ENCODE measurements at places on chromosomes 11 and 22.

DNA sequence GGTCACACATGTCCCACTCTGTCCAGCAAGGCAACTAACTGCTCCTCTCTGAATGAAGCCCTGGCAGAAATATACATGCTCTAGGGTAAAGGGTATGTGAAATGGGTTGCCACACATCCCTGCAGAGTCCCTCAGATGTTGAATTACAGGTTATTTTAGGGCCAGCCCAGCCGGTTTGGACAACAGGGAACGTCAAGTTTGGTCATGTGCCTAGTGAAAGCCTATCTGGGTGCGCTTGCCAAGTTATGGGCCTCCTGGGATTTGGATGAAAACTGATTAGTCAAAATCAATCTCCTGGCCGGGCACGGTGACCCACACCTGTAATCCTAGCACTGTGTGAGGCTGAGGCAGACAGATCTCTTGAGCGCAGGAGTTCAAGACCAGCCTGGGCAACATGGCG lies 10.4 kb downstream of the AP1B1 start:
- DNase-seq = no peak

GRCh38 chr22:22914726-22915669 lies 27.4 kb downstream of the IGLL5 start:
- no peak for DNase-seq

DNA sequence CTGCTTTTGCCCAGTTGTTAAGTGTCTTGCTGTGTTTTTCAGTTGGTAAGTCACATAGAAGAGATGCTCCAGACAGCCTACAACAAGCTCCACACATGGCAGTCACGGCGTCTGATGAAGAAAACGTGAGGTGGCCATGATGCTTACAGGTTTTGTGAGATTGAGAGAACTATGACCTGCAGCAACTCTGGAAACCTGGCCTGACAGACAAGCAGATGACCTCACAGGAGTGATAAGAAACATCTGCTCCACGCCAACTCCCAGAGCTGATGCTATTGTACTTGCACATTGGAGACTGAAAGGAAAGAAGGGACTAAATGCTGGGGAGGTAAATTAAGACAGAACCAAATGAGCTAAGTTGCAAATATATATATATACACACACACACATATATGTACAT lies 28.6 kb upstream of the LDHA start:
- DNase-seq = no peak

DNA sequence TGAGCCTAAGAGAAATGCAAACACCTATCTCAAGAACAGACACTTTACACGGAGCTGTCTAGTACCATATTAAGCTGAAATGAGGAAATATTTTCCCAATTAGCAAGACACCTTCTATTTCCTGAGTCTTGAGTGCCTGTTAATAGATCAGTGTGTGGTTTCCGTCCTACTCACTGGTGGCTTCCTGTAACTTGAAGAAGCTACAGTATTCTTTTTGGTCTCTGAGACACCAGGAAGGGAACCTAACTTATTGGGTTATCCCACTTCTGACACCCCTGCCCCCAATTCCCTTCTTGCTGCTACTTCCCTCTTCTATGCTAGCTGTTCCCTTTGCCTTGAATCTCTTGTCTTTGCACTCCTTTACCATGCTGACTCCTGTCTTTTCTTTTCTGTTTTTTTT lies 92.7 kb downstream of the FDX1 start:
- no peak for DNase-seq

DNA sequence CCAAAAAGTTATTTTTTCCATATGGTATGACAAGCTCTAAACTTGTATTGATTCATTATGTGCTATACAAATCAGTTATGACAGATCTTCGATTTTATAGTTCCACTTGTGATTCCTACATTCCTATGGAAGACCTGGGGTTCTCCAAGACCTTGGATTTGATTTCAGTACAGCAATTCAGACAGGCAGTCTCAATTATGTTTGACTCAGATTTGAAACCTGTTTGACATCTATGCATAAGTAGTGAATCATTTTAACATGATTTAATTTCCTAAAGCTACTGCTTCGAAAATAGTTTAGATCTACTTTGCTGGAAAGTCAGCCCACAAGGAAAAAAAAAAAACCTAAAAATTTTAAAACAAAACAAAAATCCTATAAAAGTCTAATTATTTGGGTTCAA lies 820.4 kb downstream of the LUZP2 start:
- no peak for DNase-seq

GRCh38 chr11:103007521-103007920 lies 52.0 kb upstream of the MMP13 start:
- DNase-seq = no peak

DNA sequence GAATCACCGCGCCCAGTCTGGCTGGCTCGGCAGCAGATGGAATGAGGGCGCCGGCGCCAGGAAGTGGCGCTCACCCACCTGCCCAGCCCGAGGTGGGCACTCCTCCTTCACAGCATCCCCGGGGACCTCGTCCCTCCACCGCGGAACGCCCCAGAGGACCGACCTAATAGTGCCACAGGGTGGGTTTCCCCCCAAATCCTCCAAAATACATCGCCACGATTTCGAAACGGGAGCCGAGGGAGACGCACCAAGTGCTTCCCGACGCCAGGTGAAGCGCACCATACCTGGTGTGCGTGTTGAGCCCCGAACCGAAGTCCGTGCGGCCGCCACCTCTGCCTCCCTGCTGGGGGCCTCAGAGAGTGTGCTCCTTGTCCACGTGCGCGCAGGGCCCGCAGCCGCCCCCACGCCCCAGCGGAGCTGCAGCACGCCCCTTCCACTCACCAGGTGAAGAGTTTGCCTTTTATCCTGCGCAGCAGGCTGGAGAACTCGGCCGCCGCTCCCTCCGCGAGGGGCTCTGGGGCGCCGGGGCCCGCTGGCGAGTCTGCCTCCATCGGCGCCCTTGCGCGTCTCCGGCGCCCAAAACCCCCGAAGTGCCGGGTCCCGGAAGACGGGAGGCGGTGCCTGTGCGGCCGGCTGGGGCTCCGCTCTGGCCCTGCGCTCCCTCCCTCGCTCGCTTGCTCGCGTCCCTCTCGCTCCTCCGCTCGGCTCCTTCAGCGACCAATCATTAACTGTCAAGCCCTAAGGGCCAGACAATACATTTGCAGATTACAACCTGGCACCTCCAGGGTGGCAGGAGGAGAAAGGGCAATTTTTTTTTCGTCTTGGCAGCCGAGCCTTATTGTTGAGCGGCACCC lies at the start of gene SLC35F2:
TSS of gene SLC35F2 (minus strand) at position 571 of the 854 bp plus-strand sequence. CDS start at position 551, 20 bp downstream.
- DNase-seq = peak; percentile 71

DNA sequence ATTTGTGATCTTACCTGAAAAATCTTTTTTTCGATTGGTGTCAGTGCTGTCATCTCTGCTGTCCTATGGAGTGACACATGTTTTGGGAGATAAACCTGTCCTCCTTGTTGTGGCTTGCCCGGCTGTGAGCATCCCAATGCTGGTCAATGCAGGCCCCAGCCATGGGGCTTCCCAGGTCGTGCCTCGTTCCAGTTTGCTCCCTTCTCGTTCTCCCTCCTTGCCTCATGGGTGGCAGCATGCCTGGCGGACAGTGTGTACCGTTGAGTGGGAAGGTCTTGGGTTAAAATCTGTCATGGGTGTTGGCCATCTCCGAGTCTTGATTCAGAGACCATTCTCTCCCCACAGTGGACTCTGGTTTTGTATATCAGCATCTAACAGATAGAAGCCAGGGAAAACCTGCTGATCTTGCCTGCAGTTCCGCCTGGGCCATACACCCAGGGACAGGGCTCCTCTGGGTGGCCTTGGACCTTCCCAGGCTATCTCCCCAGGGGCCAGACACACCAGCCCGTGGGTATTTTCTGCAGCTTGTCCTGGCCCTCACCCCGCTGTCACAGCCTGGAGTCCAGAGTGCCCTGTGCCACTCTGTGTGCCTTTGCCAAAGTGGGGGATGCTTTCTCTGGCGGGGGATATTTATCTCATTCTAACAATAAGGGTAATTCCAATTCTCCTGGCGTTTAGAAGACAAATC lies 208.1 kb downstream of the TBC1D22A start:
- no peak for DNase-seq

DNA sequence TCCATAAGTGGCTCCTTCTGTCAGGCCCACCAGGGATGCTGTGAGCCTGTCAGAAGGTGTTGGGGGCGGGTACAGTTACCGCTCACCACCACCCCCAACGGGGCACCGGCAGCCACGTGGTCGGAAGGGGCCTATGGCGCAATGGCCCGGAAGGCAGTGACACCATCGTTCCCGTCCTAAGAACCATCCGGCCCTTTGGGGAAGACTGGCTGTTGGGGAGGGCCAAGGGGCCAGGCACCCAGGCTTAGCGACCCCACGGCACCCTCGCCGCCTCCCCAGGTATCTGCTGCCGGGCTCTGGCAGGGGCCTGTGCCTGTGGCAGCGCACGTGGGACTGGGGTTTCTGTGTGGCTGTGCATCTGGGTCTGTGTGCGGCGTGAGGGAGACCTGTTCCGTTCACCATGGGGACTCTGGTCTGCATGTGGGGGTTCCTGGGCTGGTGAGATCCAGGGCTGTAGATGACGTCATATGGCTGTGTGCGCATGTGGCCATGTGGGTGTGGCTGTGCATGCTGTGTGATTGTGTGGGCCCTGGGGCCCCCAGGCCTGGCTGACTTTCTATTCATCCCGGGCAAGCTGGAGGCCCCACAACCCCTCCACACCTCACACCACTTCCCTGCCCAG lies 717 bp downstream of the OSM start:
- DNase-seq = no peak

DNA sequence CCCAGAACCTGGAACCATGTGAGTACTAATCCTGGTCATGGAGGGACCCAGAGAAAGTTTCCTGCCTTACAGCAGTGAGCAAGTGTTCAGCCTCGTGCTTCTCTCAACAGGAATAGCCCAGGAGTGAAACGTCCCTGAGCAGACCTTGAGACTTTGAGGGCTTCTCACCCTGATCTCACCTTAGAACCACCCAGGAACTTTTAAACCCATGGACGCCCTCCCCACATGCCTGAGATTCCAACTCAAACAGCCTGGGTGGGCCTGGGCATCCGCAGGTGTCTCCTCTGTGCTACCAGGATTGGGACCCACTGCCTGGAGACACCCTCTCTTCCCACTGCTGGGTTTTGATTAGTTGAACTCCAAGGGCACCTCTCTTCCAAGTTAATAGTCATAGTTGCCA lies 297.2 kb downstream of the NTM start:
- DNase-seq = no peak

DNA sequence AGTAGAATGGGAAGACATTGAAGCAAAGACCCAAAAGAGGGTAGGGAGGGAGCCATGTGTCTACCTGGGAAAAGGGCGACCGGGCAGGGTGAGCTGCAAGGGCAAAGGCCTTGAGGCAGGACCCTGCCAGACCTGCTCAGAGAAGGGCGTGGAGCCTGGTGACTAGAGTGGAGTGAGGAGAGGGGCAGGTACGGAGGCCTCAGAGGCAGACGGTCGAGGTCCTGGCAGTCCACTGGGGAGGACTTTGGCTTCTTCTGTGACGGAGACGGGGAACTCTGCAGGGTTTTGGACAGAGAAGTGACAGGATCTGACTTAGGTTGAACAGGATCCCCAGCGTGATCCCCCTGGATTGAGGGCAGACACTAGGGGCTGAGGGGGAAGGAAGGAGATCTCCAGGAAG lies 12.9 kb downstream of the RIBC2 start:
- no peak for DNase-seq

GRCh38 chr11:91805293-91805692 lies 419.3 kb upstream of the FAT3 start:
- DNase-seq = no peak

DNA sequence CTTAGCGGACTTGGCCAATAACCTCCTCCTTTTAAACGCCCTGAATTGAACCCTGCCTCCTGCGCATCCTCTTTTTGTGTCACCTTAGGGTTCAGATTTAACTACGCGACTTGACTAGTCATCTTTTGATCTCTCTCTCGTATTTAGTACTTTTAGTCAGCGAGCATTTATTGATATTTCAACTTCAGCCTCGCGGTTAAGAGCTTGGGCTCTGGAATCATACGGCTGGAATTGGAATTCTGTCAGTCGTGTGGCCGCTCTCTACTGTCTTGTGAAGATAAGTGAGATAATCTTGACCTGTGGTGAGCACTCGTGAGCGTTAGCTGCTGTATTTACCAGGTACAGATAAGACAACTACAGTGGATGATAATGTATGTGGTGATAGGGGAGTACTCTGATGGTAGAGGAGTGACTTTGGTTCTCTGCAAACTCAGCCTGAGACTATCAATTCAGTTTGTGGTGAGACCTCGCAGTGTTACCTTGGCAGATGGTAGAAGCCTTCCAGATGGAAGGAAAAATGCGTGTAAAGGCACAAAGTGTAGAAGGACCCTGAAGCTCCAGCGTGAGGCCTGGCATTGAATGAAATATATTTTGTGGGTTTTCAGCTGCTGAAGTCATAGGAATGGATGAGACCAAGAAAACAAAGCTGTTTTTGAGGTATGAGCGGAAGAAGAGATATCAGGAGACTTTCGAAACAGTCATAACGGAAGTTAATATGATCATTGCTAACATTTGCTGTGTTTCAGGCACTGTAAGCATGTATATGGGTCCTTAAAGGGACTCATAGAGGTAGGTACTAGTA lies 682 bp downstream of the ATM start:
- no peak for DNase-seq

GRCh38 chr11:126327281-126328000 lies 23.6 kb downstream of the DCPS start:
- DNase-seq = no peak

GRCh38 chr11:94330789-94331188 lies 26.4 kb downstream of the IZUMO1R start:
- DNase-seq = no peak

DNA sequence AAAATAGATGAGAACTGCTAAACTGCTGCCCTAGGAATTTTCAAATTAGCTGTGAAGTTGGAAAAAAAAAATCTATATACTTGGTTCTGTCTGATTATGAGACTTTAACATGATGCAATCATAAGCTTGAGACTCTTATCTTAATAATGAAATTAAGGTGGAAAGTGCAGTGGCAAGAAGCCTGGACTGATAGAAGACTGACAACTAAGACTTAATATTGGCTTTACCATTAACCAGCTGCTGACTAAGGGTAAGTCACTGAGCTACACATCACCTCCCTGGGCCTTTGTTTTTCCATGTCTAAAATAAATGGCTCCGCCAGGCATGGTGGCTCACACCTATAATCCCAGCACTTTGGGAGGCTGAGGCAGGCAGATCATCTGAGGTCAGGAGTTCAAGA lies 56.9 kb downstream of the SLC35F2 start:
- DNase-seq = no peak

DNA sequence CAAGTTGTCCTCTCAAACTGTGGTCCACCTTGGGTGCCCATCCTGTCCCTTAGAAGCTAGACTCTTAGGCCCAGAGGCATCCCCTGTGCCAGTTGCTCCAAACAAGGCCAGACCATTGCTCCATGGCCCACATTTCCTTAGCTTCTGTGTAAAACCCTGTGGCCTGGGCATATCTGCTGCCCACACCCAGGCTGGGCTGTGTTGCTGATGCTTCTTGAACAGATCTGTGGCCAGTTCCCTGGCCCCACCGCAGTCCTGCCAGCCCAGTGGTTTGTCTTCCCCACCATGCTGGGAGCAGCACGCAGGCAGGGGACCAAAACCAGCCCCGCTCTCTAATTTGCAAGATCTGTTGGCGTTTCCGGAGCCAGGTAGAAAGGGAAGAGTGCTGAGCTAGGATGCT lies 72.2 kb downstream of the CSNK2A3 start:
- no peak for DNase-seq

DNA sequence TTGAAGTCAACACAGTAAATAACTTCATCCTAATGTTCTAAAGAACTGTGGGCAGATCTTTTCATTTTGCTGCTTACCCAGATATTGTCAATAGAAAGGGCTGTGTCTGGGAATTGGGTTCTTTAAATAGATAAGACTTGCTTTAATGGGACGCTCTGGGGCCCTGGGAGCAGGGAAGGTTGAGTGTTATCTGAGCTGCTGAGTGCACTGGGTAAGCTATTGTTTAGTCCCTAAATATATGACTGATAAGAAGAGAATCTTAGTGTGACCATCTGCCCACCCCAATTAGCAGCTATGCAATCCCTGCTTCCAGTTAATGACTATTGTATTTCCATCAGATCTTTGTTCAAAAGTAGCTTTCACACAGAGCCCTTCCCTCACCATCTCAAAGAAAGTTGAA lies 44.4 kb downstream of the ARHGAP42 start:
- no peak for DNase-seq

All from NT2/D1 (cell line).